Stimulated activated CD4-positive, alpha-beta T cell treated with anti-CD3 and anti-CD28 coated beads, Interleukin-15, amount 100 ng/mL, for 1 hour (primary cell): ENCODE measurements at places on chromosomes 1 and 21.

GRCh38 chr1:12600880-12601633 lies 17.0 kb downstream of the DHRS3 start:
- DNase-seq, result peak; percentile 30

DNA sequence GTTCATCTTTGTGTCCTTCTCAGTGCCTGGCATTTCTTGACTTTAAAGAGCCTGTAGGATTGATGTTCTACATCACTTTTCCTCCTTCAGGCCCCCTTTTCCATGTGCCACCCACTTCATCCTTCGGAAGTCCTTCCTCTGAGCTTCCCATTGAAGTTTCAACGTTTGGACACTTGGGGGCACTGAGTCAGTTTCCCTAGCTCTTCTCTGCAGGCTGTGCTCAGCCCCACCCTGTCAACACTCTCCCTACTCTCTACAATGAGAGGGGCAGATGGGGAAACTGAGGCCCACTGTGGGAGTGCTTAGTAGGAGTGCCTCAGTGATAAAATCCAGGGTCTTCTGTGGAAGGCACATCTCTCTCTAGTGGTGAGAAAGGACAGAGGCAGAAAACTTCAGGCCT lies 11.9 kb downstream of the KCNJ10 start:
- no peak for DNase-seq

DNA sequence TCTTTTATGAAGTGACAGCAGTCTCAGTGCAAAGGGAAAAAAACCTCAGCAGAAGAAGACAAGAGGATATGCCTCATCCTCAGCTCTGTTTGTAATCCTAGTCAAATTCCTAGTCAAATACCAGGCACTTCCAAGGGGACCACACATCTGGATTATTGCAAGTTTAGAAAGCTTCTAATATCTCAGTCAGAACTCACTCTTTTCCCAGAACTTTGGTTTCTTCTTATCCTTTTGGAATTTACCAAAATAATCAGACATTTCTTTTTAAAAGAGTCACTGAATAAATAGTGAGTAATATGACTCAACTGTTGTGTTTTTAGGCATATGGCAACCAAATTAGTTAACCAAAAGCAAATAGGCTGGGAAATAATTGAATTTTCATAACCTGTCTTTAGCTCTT lies 47.8 kb downstream of the PRRX1 start:
- no peak for DNase-seq

DNA sequence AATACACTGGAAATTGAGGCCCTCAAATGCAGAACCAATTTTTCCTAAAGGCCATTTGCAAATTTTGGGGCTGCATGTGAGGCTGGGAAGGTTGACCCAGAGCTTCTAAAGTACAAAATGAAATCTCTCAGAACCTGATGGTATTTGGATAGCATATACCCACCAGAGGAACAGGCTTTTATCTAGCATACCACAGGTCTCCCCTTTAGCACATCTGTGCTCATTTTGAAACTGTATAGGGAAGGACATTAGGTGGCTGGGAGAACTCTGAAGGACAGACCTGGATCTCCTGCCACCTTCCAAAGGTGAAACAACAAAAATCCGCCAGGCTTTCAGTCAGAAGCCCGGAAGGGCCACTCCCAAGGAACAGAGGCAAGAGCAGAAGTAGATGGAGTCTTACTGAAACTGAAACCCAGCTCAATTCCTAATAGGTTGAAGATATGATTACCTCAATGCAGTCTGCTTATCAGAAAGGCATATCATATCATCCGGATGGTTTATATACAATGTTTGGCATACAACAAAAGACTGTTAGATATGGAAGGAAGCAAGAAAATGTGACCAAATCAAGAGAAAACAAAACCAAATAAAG lies 11.6 kb downstream of the CD55 start:
- no peak for DNase-seq

- DNase-seq, result no peak
Observed at GRCh38 chr1:171984850-171985485, 143.7 kb downstream of the DNM3 start.

DNA sequence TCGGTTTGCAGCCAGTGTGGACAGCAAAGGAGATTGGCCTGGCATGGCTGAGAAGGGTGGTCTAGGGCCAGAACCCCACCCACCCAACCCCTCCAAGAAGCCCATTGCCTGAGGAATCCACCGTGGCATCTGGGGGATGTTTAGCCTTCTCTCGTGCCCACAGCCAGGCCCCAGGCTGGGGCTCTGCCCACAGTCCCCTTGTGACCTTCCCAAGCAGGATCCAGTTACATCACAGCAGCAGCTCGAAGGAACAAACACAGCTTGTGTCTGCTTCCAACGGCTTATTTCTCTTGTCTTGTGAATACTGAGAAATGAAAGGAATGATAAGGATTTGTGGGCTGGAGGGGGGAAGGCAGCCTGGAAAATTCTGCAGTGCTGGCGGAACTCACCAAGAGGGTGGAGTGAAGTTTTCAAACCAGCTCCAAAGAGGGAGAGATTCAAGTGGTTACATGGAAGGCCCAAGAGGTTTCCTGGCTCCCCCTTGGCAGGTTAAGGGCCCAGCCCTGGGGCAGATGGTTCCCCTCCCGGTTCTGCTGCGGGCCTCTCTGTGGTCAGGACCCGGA lies 61.6 kb downstream of the DHRS3 start:
- DNase-seq, result no peak

- DNase-seq, result no peak
Observed at GRCh38 chr1:106836708-106837107, 219.8 kb upstream of the PRMT6 start.

GRCh38 chr1:44239961-44240371 lies 26.7 kb downstream of the DMAP1 start:
- DNase-seq, result no peak

DNA sequence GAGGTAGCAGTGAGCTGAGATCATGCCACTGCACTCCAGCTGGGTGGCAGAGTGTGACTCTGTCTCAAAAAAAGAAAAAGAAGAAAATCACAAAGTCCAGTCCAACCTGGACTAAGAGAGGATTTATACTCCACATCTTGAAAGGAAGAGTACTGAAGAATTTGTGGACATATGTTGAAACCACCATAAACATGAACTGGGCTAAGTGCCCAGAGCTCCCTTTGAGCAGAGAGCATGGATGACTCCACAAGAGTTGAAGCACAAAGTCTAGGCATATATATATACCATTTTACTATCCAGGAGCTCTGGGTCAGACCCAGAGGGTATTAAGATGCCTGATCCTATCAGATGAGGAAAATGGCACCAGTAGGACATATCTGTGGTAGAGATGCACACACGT lies 86.6 kb downstream of the OMA1 start:
- no peak for DNase-seq

GRCh38 chr1:59438058-59438560 lies 141.2 kb downstream of the FGGY start:
- DNase-seq, result no peak

DNA sequence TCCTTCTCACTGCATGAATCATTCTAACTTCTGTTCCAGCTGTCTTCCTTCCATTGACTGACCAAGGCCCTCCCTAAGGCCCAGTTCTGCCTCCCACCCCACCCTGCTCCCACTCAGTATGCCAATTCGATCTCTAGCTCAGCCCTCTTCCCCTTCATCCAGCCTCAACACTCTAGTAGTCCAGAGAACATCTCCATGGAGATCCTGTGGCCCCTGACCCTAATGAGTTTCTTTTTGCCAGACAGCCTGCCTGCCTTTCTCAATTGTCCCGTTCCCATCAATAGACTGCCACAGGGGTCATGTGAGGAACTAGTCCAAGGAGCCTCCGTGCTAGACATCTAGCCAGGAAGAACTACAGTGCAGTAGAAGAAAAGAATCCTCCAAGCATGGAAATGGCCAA lies 26.4 kb downstream of the RRAGC start:
- no peak for DNase-seq

- DNase-seq, result no peak
Observed at GRCh38 chr1:3330771-3331245, 123.7 kb upstream of the ARHGEF16 start.

GRCh38 chr1:58809325-58810010 lies 25.6 kb upstream of the JUN start:
- no peak for DNase-seq

GRCh38 chr1:33086384-33086850 lies 5.5 kb downstream of the AZIN2 start:
- no peak for DNase-seq

DNA sequence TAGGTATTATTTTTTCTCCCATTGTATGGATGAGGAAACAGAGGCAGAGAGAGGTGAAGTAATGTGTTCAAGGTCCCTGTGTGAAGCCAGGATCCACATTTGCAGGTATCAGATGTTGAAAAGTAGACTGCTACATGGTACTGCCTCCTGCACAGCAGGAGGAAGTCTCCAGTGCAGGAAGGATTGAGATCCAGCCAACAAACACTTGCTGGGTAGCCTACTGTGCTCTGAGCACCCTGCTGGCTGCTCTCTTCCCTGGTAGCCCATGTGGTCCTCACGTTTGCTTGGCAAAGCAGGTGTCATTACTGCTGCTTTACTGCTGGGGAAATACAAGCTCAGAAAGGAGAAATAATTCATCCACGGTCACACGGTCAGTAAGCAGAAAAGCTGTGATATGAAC lies 21.3 kb upstream of the GRIK3 start:
- no peak for DNase-seq

GRCh38 chr1:18719786-18720451 lies 89.3 kb downstream of the PAX7 start:
- no peak for DNase-seq

DNA sequence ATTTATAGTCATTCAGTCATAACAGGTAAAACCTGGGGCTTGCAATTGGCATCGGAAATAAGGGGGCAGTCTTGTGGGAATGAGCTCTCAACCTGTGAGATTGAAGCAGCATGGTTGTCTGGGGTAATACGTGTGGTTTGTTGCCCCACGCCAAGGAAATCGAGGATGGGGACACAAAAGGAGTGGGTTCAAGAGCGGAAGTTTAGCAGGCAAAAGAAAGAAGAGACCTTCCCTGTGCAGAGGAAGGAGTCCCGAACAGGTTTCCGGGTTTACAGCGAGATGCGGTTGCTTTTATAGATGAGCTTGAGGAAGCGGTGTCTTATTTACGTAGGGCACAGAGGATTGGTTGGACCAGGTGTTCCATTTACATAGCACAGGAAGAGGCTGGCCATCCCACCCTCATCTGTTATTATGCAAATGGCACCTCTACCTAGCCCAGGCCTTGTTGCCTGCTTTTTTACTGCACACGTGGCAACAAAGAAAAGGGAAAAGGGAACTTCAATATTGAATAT lies 37.3 kb downstream of the IFNAR1 start:
- peak; percentile 45 for DNase-seq

GRCh38 chr1:118097622-118098348 lies 87.2 kb downstream of the SPAG17 start:
- DNase-seq, result no peak

DNA sequence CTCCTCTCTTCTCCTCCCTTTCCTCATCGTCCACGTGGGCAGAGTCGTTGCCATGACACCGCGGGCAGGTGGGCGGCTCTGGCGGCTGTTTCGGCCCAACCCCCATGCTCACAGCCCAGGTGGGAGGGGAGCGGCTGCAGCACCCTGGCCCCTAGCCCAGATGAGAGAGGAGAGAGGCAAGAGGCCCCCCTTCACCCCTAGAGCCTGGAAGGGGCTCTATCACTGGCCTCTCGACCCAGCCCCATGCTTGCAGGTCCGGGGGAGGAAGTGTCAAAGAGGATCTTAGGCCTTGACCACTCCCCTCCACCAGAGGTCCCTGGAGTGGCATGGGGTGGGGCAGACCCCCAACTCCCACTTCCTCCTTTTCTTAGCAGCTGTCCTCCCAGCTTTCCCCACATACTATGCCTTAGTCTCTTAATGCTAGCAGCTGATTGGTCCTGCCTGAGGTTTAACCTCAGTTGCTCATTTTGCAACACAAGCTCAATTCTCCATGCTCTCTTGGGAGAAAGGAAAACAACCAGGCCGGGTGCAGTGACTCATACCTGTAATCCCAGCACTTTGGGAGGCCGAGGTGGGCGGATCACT lies 10.4 kb downstream of the DLGAP3 start:
- DNase-seq, result no peak

GRCh38 chr1:218717575-218717974 lies 372.4 kb downstream of the TGFB2 start:
- no peak for DNase-seq

GRCh38 chr1:23562137-23562876 lies 3.0 kb upstream of the ID3 start:
- DNase-seq, result no peak

DNA sequence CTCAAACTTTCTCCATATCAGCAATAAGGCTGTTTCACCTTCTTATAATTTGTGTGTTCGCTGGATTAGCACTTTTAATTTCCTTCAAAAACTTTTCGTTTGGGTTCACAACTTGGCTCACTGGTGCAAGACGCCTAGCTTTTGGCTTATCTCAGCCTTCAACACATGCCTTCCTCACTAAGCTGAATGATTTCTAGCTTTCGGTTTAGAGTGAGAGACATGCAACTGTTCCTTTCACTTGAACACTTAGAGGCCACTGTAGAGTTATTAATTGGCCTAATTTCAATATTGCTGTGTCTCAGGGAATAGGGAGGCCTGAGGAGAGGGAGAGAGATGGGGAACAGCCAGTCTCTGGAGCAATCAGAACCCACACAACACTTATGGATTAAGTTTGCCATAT lies 41.2 kb upstream of the IFNLR1 start:
- no peak for DNase-seq
